Activated T-helper 1 cell treated with anti-CD3 and anti-CD28 coated beads, Interleukin-12 subunit alpha, Interleukin-12 subunit beta, Interleukin-2, Interleukin-4 antibody, amounts not matched to agents 30 ng/mL and 10 ng/mL and 1 ng/mL, durations not matched to agents 14 hours and 24 hours and 36 hours (primary cell): ENCODE measurements at places on chromosomes 2 and 18. TPM values are rescaled to one million over a fixed set of nuclear protein-coding genes. Genes with fewer than 3 reads are reported as not detected.
A peak's percentile ranks its signal among the peaks of the same experiment; 100 is the strongest.

Gene MROH2A
- total RNA-seq: not detected in 2 replicates

Gene CXCR1
- total RNA-seq: not detected in 2 replicates

Gene KLHL41
- not detected in 2 replicates for total RNA-seq

Gene AGXT
- not detected in 2 replicates for total RNA-seq

Gene ACKR3
- total RNA-seq: 0.42 and 0.65 TPM in 2 replicates

Gene TDRD15
- not detected in 2 replicates for total RNA-seq

Gene CPO
- not detected in 2 replicates for total RNA-seq

Gene AKAIN1
- total RNA-seq: not detected in 2 replicates

Gene LOXHD1
- total RNA-seq: not detected in 2 replicates

DNA sequence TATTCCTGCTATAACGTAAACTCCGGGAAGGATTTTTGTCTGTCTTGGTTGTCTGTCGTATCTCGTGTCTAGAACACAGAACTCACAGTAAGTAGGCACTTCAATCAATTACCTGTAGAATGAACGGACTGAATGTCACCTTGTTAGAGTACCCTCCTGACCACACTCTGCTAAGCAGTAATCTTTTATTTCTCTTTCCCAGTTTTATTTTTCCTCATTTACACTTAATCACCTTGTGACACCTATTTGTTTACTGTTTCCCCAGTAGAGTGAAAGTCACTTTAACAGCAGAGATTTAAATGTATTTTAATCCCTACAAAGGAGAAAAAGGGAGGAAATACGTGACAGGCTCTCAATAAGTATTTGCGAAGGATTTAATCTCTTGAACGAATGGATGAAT, 514 bp upstream of the EPB41L5 start:
- H3K4me3 ChIP-seq: peak overlapping the region; percentile 27
- H3K27me3 ChIP-seq: peaks cover 13% of the 10 kb centered on the region
- no peak overlapping the region for H3K27ac ChIP-seq
- peaks cover 1% of the 10 kb centered on the region for H3K36me3 ChIP-seq

DNA sequence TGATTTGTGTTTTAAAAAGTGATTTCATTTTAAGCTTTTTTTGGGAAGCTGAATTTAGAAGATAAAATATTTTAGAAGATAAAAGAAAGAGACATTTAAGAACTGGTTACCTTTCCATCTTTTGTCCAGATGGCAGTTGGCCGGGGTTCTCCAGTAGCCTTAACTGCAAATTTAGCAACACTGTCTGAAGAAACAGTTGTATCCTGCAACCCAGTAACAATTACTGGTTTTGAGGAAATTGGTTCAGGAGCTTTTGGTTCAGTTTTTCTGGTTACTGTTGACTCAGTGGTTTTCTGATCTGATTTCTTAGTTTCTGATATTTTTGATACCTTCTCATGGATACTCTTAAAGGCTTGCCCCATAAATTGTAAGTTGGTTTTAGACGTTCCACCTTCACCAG, 49.9 kb downstream of the PLEKHA3 start:
- no peaks in the 10 kb centered on the region for H3K27me3 ChIP-seq
- peaks cover 39% of the 10 kb centered on the region for H3K36me3 ChIP-seq
- no peak overlapping the region for H3K4me3 ChIP-seq

- H3K27ac ChIP-seq: no peak overlapping the region
- H3K4me1 ChIP-seq: no peaks in the 10 kb centered on the region
- H3K36me3 ChIP-seq: no peaks in the 10 kb centered on the region
- H3K27me3 ChIP-seq: peaks cover 4% of the 10 kb centered on the region
- no peak for DNase-seq
These were observed 7.0 kb upstream of the CIDEA start for GRCh38 chr18:12246849-12247808.

DNA sequence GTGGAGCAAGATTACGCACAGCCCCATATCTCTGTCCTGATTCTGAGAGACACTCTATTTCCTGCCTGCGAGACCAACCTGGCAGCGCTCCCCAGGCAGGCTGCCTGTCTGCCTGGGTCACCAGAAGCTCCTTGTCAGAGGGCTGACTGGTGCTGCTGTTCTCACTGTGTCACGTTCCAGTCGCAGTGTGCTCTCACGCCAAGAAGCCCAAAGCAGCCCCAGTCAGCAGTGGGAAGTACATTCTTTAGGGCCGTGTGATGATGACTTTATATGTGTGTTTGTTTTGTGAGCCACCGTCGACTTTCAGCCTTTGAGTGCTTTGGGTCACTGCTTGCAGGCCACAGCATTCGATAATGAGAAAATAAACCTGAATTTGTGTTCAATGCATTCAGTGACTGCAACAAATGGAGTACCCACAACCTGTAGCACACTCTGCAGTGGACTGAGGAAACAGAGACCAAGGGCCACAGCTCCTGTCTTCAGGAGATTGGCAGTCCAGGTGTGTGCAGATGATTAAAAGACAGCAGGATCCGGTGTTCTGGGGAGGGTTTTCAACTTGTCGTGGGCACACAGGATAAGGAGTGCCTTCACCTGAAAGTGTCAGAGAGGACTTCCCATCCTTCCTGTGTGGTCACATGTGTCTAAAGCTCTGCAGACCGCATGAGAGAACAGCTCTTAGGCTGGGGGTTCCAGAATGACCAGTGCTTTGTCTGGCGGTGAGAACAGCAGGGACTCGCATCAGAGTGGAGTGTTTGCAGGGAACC, 4.8 kb downstream of the TNFRSF11A start:
- H3K27ac ChIP-seq: peak overlapping the region; percentile 76
- no peak for DNase-seq
- H3K4me3 ChIP-seq: peak overlapping the region; percentile 74
- peaks cover 23% of the 10 kb centered on the region for H3K36me3 ChIP-seq
- H3K4me1 ChIP-seq: peaks cover 70% of the 10 kb centered on the region

DNA sequence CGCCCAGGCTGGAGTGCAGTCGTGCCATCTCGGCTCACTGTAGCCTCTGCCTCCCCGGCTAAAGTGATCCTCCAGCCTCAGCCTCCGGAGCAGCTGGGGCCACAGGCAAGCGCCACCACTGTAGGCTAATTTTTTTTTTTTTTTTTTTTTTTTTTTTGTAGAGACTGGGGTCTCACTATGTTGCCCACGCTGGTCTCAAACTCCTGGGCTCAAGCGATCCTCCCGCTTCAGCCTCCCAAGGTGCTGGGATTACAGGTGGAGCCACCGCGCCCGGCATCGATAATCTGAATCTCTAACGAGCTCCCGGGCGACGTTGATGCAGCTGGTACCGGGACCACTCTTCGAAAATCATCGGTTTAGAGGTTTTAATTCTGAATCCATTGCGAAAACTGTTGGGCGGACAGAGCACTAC, 520 bp upstream of the CYP20A1 start:
- peak overlapping the region; percentile 98 for H3K27ac ChIP-seq
- peaks cover 19% of the 10 kb centered on the region for H3K36me3 ChIP-seq
- H3K27me3 ChIP-seq: no peaks in the 10 kb centered on the region
- no peak for DNase-seq
- peak overlapping the region; percentile 94 for H3K4me3 ChIP-seq
- peaks cover 26% of the 10 kb centered on the region for H3K4me1 ChIP-seq

DNA sequence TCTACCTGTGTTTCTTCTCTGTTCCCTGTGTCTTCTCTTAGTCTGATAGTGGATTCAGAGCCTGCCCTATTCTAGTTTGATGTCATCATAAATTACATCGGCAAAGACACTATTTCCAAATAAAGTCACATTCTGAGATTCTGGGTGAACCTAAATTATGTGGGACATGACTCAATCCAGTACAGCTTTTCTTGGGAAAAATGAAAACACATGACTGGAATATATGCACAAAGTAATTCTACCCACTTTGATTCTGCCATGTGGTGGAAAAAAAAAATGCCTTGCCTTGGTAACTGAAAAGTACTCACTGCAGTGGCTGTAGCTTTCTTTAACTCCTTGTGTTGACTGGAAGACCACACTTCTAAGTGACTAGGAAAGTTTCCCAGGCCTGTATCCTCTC, 73.7 kb downstream of the LRATD1 start:
- H3K4me3 ChIP-seq: no peak overlapping the region
- DNase-seq: no peak
- H3K36me3 ChIP-seq: no peaks in the 10 kb centered on the region
- no peaks in the 10 kb centered on the region for H3K27me3 ChIP-seq
- H3K27ac ChIP-seq: no peak overlapping the region

- no peak overlapping the region for H3K27ac ChIP-seq
- no peak overlapping the region for H3K4me3 ChIP-seq
- H3K4me1 ChIP-seq: no peaks in the 10 kb centered on the region
- no peaks in the 10 kb centered on the region for H3K36me3 ChIP-seq
These were observed 112.8 kb downstream of the ANTXR1 start for GRCh38 chr2:69125816-69126215.

GRCh38 chr2:110124939-110125691, 9.5 kb upstream of the MALL start:
- H3K4me3 ChIP-seq: no peak overlapping the region
- H3K27me3 ChIP-seq: peaks cover 3% of the 10 kb centered on the region
- DNase-seq: no peak
- no peak overlapping the region for H3K27ac ChIP-seq
- no peaks in the 10 kb centered on the region for H3K36me3 ChIP-seq

DNA sequence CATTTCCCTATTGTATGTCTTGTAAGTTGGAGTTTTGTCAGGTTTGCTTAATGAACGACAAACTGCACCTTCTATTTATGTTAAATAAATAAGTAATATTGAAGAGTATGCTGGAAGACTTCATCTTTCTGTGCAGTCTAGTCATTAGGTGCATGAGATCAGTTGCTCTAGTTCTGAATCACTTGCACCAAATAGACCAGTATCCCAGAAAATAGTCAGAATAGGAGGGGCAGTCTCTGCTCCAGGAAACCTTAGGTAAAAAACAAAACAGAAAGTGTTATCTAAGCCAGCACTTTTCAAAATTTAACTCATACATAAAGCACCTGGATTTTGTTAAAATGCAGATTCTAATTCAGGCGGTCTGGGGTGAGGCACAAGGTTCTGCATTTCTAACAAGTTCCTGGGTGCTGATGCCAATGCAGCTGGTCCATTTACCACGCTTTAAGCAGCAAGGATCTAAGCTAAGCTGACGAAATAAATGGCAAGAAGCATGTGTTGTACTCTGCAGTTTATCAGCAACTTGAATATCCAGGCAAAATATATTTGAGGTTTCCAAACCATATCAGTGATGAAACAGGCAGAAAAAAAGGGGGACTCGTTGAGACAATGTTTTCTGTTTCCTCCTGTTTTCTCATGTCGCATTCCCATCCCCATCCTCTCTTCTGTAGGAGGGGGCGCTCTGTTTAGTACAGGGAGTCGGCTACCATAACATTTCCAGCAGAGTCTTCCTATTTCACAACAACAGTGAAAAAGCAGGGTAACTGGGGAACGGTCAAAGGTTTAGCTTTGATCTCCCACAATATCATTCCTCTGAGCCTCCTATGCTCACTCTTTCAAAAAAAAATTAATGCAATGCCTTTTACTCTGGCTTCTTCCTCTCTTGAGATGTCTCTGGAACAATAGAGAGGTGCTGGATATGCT, 106.4 kb downstream of the MBD2 start:
- no peak overlapping the region for H3K27ac ChIP-seq
- peaks cover 1% of the 10 kb centered on the region for H3K36me3 ChIP-seq
- H3K27me3 ChIP-seq: peaks cover 5% of the 10 kb centered on the region
- no peak for DNase-seq
- H3K4me3 ChIP-seq: no peak overlapping the region
- H3K4me1 ChIP-seq: peaks cover 19% of the 10 kb centered on the region

- no peak for DNase-seq
- H3K4me1 ChIP-seq: no peaks in the 10 kb centered on the region
- no peak overlapping the region for H3K4me3 ChIP-seq
- H3K27me3 ChIP-seq: peaks cover 14% of the 10 kb centered on the region
These were observed 47.5 kb upstream of the MAP3K20 start for GRCh38 chr2:173028141-173028540.

- H3K4me3 ChIP-seq: peak overlapping the region; percentile 47
- H3K27ac ChIP-seq: no peak overlapping the region
- DNase-seq: no peak
- peaks cover 5% of the 10 kb centered on the region for H3K36me3 ChIP-seq
- H3K27me3 ChIP-seq: no peaks in the 10 kb centered on the region
These were observed 41.4 kb upstream of the NABP1 start for GRCh38 chr2:191636586-191636985.

- DNase-seq: no peak
- H3K27ac ChIP-seq: no peak overlapping the region
- H3K36me3 ChIP-seq: no peaks in the 10 kb centered on the region
- no peak overlapping the region for H3K4me3 ChIP-seq
- H3K4me1 ChIP-seq: no peaks in the 10 kb centered on the region
- H3K27me3 ChIP-seq: no peaks in the 10 kb centered on the region
These were observed 62.4 kb upstream of the ACVR1 start for GRCh38 chr2:157938556-157938955.

GRCh38 chr18:65761636-65762295, 11.0 kb downstream of the CDH7 start:
- no peaks in the 10 kb centered on the region for H3K4me1 ChIP-seq
- no peak overlapping the region for H3K27ac ChIP-seq
- DNase-seq: no peak
- no peaks in the 10 kb centered on the region for H3K27me3 ChIP-seq
- H3K4me3 ChIP-seq: no peak overlapping the region

- H3K36me3 ChIP-seq: no peaks in the 10 kb centered on the region
- no peaks in the 10 kb centered on the region for H3K4me1 ChIP-seq
- H3K4me3 ChIP-seq: no peak overlapping the region
- DNase-seq: no peak
These were observed 77.2 kb downstream of the TCF4 start for GRCh38 chr18:55510809-55511208.

GRCh38 chr2:17646838-17647701, 106.5 kb downstream of the SMC6 start:
- no peaks in the 10 kb centered on the region for H3K4me1 ChIP-seq
- H3K27ac ChIP-seq: no peak overlapping the region
- no peaks in the 10 kb centered on the region for H3K36me3 ChIP-seq
- H3K4me3 ChIP-seq: no peak overlapping the region
- DNase-seq: no peak
- H3K27me3 ChIP-seq: no peaks in the 10 kb centered on the region

DNA sequence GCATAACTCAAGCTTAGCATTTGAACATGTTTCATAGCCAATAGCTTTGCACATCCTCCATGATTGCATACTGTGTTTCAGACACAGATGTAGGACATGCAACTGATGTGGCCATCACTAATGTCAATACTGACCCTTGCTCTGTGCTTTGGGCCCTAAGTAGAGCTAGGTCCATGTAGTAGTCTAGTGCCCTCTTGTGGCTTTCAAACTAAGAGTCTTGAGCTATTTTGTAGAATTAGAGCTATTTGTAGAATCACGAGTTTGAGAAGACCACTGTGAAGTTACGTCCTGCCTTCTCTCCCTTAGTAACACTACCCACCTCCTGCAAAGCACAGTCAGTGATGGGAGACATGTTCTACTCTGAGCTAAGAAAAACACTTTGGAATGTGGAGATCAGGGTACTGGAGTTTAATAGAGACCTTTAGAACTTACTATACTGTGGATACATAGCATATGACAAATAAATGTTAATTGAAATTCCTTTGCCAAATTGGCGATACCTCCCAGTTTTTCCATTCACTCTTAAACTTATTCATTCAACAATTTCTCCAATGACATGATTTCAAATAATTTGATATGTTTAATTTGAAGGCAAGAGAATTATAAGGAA, 306.5 kb upstream of the TNP1 start:
- H3K27me3 ChIP-seq: peaks cover 2% of the 10 kb centered on the region
- no peak overlapping the region for H3K27ac ChIP-seq
